ENCODE measurements at places on chromosomes 12 and 14. TPM values are rescaled to one million over a fixed set of nuclear protein-coding genes. Genes with fewer than 3 reads are reported as not detected.

DNA sequence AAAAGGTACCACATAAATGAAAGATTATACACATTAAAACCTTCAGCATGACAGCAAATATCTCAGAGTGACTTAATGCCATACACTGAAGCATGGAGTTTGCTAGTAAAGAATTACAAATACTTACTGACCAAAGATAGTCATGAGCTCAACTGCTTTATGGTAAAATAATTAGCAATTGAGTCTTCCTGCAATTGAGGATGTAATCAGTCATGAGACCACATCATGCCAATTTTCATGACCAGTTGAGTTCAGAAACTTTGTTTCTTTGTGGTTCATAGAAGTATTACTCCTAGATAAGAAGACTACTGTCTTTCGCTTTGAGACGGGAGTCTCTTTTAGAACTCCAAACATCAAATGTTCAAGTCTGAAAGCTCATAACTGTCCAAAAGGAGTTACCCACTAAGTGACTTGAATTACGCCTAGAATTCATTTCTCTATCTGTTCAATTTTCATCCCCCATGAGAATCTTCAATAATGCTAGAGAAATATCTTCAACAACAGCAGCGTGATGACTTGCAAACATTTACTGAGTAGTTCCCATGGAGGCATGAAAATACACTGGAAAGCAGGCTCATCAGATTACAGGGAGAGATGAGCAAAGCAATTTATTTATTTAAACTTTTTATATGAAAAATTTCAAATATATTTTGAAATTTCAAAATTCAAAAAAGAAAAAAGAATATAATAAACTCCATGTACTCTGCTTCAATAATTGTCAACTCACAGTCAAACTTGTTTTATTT lies 120.0 kb downstream of the BTG1 start:
- DNase-seq = no peak
- no peaks in the 10 kb centered on the region for H3K4me1 ChIP-seq
- H3K36me3 ChIP-seq = no peaks in the 10 kb centered on the region
- H3K27me3 ChIP-seq = no peaks in the 10 kb centered on the region
- no peak overlapping the region for H3K4me3 ChIP-seq
- no peak overlapping the region for H3K27ac ChIP-seq

- no peak for DNase-seq
- H3K36me3 ChIP-seq = no peaks in the 10 kb centered on the region
- no peaks in the 10 kb centered on the region for H3K4me1 ChIP-seq
- no peaks in the 10 kb centered on the region for H3K27me3 ChIP-seq
These were observed 159.3 kb downstream of the NPAS3 start for GRCh38 chr14:33098016-33098415.

DNA sequence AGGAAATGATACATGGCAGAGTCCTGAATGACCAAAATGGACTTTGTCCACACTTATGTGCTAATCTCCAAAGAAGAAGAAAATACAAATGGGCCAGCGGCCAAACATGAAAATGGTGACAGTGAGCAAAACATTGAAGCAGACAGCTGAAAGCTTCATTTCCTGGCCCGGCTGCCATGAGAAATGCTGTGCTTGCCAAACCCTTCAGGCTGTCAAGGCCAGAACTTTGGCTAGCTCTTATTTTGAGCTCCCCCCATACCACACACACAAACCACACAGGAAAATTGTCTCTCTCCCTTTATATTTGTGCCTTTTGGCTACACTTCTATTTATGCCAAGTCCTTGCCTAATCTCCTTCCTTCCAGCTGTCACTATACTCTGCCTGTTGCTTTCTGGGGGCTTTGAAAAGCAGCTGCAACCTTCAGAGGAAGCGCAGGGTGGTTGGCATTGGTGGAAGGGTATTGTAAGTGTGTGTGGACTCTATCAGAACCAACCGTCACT lies 323.8 kb downstream of the RAD51B start:
- DNase-seq = peak; percentile 74
- no peak overlapping the region for H3K4me3 ChIP-seq
- H3K36me3 ChIP-seq = no peaks in the 10 kb centered on the region
- H3K4me1 ChIP-seq = peaks cover 94% of the 10 kb centered on the region
- peak overlapping the region; percentile 68 for H3K27ac ChIP-seq

DNA sequence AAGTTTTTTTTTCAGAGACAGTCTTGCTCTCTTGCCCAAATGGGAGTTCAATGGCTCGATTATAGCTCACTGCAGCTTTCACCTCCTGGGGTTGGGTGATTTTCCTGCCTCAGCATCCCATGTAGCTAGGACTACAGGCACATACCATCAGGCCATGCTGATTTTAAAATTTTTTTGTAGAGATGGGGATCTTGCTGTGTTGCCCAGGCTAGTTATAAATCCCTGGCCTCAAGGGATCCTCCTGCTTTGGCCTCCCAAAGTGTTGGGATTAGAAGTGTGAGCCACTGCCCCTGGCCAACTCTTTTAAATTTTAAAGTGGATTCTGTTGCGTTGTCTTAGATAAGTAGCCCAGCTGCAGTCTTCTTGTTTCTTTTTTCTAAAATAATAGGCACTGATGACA lies 115.8 kb downstream of the RAD51B start:
- H3K4me3 ChIP-seq = no peak overlapping the region
- no peaks in the 10 kb centered on the region for H3K27me3 ChIP-seq
- no peaks in the 10 kb centered on the region for H3K36me3 ChIP-seq

DNA sequence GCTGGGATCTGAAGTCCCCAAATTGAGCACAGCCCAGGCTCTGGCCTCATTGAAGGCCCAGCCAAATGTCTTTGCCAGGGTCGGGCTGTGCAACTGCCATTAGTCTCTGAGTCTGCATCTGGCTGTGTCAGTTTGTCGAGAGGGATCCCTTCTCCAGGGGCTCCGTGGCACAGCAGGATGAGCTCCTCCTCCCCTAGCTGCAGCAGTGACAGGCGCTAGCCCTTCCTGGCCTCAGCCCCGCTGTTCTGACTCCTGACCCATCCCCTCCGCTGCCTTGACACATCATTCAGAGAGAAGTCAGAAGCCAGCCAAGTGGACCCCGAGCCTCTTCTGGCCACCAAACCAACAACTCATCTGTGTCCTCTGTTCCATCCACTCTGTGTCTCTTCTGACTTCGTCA lies 188.3 kb downstream of the CALM1 start:
- no peaks in the 10 kb centered on the region for H3K4me1 ChIP-seq
- H3K27ac ChIP-seq = no peak overlapping the region
- no peak overlapping the region for H3K4me3 ChIP-seq
- no peak for DNase-seq
- no peaks in the 10 kb centered on the region for H3K36me3 ChIP-seq

DNA sequence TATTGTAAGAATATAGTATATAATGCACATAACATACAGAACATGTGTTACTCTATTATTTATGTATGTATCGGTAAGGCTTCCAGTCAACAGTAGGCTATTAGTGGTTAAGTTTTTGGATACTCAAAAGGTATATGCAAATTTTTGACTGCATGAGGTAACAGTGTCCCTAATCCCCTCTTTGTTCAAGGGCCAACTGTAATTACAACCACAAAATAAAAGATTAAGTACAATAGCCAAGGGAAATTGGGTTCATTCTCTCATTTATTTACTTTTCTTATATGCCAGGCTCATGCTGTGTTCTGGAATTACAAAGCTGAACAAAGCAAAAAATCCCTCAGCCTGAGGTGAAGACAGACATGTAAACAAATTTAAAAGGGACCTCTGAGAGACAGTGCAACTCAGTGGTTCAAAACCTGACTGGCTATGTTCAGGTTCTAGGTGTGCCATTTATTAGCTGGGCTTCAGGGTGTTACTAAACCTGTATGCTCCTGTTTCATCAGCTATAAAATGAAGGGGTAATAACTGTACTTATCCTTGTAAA lies 43.4 kb upstream of the TSPAN8 start:
- H3K4me3 ChIP-seq = no peak overlapping the region
- no peak overlapping the region for H3K27ac ChIP-seq
- DNase-seq = no peak
- H3K36me3 ChIP-seq = no peaks in the 10 kb centered on the region

GRCh38 chr14:30573966-30574365 lies 15.0 kb downstream of the G2E3 start:
- H3K27ac ChIP-seq = no peak overlapping the region
- H3K4me3 ChIP-seq = no peak overlapping the region
- no peaks in the 10 kb centered on the region for H3K36me3 ChIP-seq
- DNase-seq = no peak
- H3K27me3 ChIP-seq = no peaks in the 10 kb centered on the region

- H3K4me1 ChIP-seq = no peaks in the 10 kb centered on the region
- H3K36me3 ChIP-seq = no peaks in the 10 kb centered on the region
- H3K4me3 ChIP-seq = no peak overlapping the region
- H3K27me3 ChIP-seq = no peaks in the 10 kb centered on the region
- DNase-seq = peak; percentile 56
These were observed 26.6 kb upstream of the KLRB1 start for GRCh38 chr12:9634177-9634803.

GRCh38 chr12:57162553-57163125 lies 15.2 kb upstream of the LRP1-AS start:
- H3K27me3 ChIP-seq = no peaks in the 10 kb centered on the region
- H3K27ac ChIP-seq = 0 out of 2 replicates have a peak overlapping the region, but pooled peaks have one; percentile 48
- H3K4me3 ChIP-seq = no peak overlapping the region
- peaks cover 34% of the 10 kb centered on the region for H3K4me1 ChIP-seq
- peaks cover 73% of the 10 kb centered on the region for H3K36me3 ChIP-seq

DNA sequence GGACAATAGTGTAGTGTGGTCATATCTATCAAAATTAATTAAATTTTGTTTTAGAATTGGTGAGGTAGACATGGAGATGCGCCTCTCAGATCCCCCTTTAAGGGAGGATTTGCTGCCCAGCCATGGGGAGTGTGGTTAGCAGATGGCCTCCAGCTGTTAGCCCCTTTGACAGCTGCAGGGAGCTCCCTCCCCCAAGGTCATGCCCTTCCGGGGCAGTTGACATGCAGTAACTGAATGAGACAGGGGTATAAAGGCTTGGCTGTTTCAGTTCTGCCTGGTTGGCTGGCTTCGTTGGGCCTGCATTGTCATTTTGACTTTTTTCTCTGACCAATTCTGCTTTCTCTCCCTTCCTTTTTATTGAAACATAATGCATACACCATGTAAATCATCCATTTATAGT lies 291.5 kb upstream of the SRRM4 start:
- no peak for DNase-seq
- H3K36me3 ChIP-seq = no peaks in the 10 kb centered on the region
- H3K27ac ChIP-seq = no peak overlapping the region
- no peak overlapping the region for H3K4me3 ChIP-seq
- no peaks in the 10 kb centered on the region for H3K4me1 ChIP-seq
- no peaks in the 10 kb centered on the region for H3K27me3 ChIP-seq

DNA sequence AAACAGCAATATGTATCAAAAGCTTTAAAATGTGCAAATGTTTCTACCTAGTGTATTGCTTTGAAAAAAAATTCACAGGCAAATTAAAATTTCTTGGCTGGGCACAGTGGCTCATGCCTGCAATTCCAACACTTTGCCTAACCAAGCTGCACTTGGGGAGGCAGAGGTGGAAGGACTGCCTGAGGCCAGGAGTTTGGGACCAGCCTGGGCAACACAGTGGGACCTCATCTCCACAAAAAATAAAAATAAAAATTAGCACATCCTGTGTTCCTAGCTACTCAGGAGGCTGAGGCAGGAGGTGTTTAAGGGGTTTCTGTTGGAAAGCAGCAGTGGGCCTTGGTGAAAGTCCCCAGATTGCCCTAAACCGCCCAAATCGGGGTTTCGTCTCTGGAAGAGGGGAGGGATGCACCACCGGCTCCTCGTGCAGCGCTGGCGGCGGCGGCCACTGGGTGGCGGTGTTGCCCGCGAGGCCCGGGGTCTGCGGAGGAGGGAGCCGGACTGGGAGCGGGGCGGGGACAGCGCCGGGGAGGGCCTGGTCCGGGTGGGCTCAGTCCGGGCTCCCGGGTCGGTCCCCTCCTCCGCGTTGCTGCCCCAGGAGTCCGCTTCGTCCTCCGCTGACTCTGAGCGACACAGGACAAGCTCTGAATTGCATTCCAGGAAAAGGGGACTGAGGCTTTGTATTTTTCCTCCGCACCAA lies 265.6 kb downstream of the AACS start:
- H3K27me3 ChIP-seq = no peaks in the 10 kb centered on the region
- peak; percentile 64 for DNase-seq
- H3K27ac ChIP-seq = no peak overlapping the region
- H3K36me3 ChIP-seq = no peaks in the 10 kb centered on the region

DNA sequence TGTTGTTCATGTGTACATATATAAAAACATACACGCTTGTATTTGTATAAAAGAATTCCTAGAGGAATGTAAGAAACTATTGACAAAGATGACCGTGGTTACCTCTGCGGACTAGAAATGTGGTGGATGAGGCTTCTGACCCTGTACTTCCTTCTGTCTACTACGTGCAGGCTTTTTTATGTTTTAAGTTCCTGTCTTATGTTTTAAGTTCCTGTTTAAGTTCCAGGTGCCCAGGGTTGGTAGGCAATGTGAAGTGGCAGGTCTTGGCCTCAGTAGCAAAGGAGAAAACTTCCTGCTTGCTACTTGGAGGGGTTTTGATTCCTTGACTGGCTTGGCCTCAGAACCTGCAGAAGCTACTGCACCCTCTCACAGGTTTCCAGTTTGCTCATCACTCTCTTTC lies 11.6 kb downstream of the POMT2 start:
- H3K4me1 ChIP-seq = peaks cover 47% of the 10 kb centered on the region
- no peak overlapping the region for H3K27ac ChIP-seq
- no peaks in the 10 kb centered on the region for H3K36me3 ChIP-seq
- H3K27me3 ChIP-seq = no peaks in the 10 kb centered on the region
- no peak overlapping the region for H3K4me3 ChIP-seq

DNA sequence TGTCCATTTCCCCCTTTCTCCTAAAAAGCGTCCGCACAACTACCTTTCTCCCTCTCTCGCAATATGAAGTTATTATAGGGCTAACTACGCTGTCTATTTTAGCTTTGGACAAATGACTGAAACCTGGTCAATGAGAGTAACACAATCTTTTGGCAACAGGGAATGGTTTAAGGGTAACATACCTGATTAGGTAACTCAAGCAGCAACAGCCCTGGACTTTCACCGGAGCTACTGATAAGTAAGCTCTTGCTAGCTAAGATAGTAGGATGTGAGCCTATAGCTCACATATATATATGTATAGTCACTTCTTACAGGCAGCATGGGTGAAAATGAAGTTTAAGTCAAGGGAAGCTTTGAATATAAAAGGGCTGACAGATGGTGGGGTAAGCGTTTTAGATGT lies 313.0 kb downstream of the CEP128 start:
- no peaks in the 10 kb centered on the region for H3K27me3 ChIP-seq
- no peaks in the 10 kb centered on the region for H3K36me3 ChIP-seq
- no peak overlapping the region for H3K4me3 ChIP-seq

- no peak for DNase-seq
- H3K27me3 ChIP-seq = peaks cover 78% of the 10 kb centered on the region
- H3K4me1 ChIP-seq = peaks cover 5% of the 10 kb centered on the region
- H3K4me3 ChIP-seq = peak overlapping the region; percentile 46
- H3K27ac ChIP-seq = no peak overlapping the region
These were observed 17.8 kb downstream of the FOXG1 start for GRCh38 chr14:28784096-28785048.

GRCh38 chr12:46179693-46180452 lies 89.0 kb downstream of the SLC38A1 start:
- no peak overlapping the region for H3K4me3 ChIP-seq
- H3K36me3 ChIP-seq = no peaks in the 10 kb centered on the region
- no peak for DNase-seq

GRCh38 chr12:52336641-52337040 lies 15.4 kb upstream of the KRT83 start:
- H3K4me3 ChIP-seq = no peak overlapping the region
- no peaks in the 10 kb centered on the region for H3K4me1 ChIP-seq
- peaks cover 18% of the 10 kb centered on the region for H3K27me3 ChIP-seq
- no peak for DNase-seq
- H3K36me3 ChIP-seq = no peaks in the 10 kb centered on the region
- no peak overlapping the region for H3K27ac ChIP-seq

CRIP1 gene
- total RNA-seq = 1.8 TPM

ANG gene
- 3.8 TPM for total RNA-seq

HOXC6 gene
- 4.9 TPM for total RNA-seq

TPH2 gene
- total RNA-seq = not detected

RFX4 gene
- total RNA-seq = not detected

ASB2 gene
- not detected for total RNA-seq

Data from GM23248 (cell line).